Activated T-cell treated with anti-CD3 and anti-CD28 coated beads, Interleukin-2, amount 50 U/mL, for 72 hours (primary cell): ENCODE measurements at places on chromosomes 4 and X.

DNA sequence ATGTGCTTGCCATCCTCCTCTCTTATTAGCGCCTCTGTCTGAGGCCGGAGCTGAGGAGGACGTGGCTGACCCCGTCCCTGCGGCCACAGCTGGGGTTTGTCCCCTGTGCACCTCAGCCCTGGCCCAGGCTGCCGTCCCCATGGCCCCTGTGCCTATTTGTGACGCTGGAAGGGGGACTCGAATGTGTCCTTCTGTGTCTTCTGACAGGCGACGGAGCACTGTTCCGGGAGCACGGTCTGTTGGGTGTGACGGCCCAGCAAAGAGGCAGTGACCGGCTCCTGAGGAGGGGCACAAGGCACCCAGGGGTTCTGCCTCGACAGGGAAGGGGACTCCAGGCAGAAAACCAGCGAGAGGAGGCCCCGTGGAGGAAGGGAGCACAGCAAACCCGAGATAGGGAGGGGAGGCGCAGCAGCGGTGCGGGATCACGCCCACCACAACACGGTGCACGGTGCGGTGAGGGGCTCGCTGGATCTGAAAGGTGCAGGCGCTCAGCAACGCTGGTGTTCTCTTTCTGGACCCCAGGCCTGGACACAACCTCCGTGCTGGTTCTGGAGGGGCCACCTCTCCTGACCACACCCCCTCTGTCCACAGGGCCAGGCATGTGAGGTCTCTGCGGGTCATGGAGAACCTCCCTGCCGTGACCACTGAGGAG is 5.6 kb downstream of the SH3TC1 start:
- DNase-seq, result no peak

GRCh38 chrX:69523314-69523713 is 19.2 kb downstream of the NALF2 start:
- DNase-seq, result no peak

GRCh38 chr4:15413623-15414019 is 14.2 kb upstream of the C1QTNF7 start:
- DNase-seq, result no peak

- DNase-seq, result no peak
Observed at GRCh38 chr4:141575884-141576283, 60.5 kb upstream of the IL15 start.

DNA sequence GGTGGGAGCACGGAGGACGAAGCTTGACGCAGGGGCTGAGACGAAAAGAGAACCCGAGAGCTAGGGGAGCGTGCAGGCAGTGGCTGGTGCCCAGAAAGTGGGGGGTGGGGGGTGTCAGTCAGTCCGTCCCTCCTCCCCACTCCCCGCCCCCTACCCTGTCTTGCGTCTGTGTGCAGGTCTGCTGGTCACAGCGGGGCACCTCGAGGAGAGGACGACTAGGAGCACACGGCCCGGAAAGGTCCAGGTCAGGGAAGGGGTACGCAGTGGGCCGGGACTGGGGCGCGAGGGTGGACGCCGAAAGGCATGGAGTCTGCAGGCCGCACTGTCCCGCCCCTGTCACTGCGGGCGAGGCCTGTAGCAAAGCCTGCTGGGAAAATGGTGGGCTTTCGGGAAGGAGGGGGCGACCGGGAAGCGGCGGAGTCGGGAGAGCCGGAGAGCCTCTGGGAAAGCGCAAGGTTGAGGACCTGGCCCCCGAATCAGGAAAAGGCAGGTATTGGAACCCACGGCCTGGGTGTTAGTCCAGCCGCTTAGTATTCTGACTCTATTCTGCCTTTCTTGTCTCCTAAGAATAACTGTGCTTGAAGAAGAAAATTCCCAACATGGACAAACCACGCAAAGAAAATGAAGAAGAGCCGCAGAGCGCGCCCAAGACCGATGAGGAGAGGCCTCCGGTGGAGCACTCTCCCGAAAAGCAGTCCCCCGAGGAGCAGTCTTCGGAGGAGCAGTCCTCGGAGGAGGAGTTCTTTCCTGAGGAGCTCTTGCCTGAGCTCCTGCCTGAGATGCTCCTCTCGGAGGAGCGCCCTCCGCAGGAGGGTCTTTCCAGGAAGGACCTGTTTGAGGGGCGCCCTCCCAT is 769 bp downstream of the TCEAL1 start:
- peak; percentile 11 for DNase-seq

DNA sequence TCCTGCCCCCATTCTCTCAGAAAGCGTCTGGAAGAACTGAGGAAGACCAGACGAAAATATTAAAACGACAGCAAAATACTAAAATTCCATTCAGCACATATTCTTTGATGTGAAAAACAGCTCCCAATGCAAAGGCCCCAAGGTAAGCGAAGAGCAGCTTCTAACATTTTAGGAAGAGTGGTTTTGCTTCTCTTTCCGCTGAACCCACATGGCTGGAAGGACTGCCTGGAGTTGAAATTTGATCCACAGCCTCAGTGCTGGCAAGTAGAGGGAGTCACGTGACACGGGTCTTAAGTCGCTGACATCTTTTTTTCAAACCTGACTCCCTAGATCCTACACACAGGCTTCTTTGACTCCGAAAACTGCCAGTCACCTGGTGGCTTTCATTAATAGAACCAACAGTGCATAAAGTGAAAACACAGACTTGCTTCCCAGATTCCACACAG is at the start of gene FAM13A:
Gene FAM13A, minus strand, starts transcription at position 233 of the 446 bp plus-strand sequence. Its CDS starts 221 bp downstream, at position 12.
- DNase-seq, result no peak

DNA sequence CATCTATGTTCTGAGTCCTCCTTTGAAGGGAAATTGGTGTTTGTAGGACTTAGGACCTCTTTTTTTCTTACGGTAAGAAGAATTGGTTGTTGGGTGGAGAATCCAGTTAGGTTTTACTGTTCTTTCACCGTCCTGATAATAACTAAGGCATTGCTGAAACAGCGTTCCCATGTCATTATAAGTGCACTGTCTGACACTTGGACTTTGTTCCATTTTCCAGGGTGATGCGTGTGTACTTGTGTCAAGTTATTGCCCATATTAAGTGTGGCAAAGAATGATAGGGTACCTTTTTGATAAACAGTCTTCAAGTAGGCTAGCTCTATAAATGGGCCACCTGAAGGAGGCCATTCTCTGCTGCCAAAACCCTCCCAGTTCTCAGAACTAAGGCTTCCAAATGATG is 119.7 kb downstream of the AASDH start:
- no peak for DNase-seq

DNA sequence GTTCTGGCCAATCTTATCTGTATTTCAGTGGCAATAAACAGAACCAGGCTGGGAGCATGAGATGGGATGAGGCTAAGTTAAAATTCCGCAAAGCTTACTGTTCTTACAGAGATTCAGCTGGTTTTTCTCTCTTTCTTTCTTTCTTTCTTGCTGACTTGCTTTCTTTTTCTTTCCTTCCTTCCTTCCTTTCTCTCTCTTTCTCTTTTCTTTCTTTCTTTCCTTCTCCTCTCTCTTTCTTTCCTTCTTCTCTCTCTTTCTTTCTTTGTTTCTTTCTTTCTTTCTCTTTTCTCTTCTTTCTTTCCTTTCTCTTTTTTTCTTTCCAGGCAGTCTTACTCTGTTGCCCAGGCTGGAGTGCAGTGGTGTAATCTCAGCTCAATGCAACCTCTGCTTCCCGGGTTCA is 24.4 kb downstream of the SPACA5B start:
- no peak for DNase-seq

GRCh38 chrX:21721195-21721594 is 36.7 kb downstream of the SMPX start:
- no peak for DNase-seq

DNA sequence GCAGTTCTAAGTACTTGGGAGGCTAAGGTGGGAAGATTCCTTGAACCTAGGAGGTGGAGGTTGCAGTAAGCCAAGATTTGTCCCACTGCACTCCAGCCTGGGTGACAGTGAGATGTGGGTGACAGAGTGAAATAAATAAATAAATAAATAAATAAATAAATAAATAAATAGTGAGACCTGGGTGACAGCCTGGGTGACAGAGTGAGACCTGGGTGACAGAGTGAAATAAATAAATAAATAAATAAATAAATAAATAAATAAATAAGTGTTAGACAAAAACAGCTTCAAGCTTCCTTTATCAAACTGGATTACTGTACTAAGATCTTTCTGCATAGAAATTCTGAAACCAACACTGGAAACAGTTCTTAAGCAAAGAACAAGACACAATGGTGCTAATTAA is 71.8 kb upstream of the BMP2K start:
- DNase-seq, result no peak

DNA sequence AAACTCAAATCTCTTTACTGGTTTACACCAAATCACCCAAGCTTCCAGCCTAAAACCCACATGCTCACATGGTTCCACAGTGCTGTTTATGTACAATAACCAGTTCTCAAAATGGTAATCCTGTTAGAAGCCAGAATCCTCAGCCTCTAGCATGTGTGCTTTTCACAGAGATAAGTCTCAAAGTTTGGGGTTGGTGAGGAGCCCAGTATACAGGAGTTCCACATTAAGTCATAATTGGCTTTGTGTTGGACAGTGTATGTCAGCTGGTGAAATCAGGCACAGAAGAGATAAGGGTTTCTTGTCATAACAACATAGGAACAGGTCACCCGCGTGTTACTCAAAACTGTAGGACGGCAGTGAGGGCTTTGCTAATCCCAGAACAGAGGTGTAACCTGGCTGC is at the start of gene TRIML1:
Gene TRIML1, plus strand, starts transcription at position 301 of the 400 bp plus-strand sequence. CDS start 118 bp downstream, outside the sequence.
- DNase-seq, result no peak

GRCh38 chr4:13918991-13919441 is 291.5 kb upstream of the BOD1L1 start:
- DNase-seq, result no peak
